Skeletal muscle cell (primary cell): ENCODE measurements at places on chromosomes 7 and 10.
A peak's percentile ranks its signal among the peaks of the same experiment; 100 is the strongest.

- no peak for DNase-seq
These were observed 85.7 kb upstream of the GPR26 start for GRCh38 chr10:123580426-123580825.

DNA sequence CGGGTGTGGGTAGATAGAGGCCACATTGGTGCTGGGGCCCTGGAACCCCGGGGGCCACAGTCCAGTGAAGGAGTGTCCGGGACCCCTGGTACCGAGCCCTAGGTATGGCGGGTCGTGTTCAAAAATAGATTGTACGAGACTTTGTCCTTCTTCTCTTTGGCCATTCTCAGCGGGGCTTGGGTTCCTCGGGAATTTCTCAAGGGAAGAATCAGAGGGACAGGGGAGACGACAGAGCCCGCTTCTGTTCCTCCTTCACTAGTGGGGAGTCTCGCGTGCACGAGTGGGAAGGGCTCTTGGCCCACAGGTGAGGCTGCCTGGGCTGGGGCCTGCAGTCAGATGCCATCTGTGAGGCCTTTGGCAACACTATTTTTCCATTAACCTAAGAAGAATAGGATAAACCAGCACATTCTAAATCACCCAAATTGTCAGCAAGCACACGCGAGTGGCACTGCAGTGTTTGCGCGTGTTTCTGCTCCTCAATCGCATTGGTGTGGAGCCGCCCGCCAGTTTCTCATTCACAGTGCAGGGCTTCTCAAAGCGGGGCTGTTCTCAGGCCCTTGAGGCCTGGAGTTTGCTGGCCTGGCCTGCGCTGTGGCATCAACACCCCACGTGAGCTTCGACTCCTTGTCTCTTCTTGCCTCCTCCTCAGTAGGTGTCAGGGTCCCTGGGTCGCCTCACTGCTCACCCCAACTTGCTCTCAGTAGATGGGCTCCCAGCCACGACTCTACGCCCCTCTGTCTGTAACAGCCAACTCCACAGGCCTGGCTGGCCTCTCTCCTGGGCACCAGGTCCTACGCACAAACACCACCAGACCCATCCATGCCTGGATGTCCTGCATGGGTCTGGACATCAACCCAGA lies 187.6 kb upstream of the SHH start:
- no peak for DNase-seq

DNA sequence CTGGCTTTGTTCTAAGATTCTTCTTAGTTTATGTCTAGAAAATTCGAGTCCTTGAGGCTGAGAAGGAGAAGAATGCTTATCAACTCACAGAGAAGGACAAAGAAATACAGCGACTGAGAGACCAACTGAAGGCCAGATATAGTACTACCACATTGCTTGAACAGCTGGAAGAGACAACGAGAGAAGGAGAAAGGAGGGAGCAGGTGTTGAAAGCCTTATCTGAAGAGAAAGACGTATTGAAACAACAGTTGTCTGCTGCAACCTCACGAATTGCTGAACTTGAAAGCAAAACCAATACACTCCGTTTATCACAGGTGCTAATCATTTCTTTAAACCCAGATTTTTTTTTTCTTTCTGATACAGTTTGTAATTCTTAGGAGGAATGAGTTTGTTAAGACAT lies 6.7 kb downstream of the CEP55 start:
- no peak for DNase-seq

- DNase-seq: no peak
These were observed 11.6 kb downstream of the NAMPT start for GRCh38 chr7:106273009-106273668.

- no peak for DNase-seq
These were observed 153.0 kb downstream of the SNX13 start for GRCh38 chr7:17787257-17787656.

DNA sequence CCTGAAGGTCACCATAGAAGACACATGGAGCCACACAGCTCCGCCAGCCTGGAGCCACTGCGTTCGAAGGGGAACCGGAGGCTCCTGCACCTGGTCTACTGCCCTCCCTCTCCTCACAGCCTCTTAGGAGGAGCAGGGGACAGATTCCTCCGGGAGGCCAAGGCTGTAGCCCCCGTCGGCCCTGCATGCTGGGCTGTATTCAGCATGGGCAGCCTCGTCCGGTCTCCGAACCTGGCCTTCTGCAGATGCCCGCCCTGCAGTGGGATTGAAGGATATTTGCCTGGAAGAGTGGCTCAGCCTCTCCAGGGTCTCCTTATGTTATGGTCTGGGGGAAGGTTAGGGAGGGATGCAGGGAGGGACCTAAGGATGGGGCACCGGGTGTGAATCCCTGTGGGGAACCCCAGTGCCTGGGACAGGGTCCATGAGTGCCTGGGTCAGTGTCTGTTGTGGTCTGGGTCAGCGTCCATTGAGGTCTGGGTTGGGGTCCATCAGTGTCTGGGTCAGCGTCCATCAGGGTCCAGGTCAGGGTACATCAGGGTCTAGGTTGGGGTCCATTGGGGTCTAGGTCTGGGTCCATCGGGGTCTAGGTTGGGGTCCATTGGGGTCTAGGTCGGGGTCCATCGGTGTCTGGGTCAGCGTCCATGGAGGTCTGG lies 13.0 kb upstream of the SCART1 start:
- DNase-seq: no peak

DNA sequence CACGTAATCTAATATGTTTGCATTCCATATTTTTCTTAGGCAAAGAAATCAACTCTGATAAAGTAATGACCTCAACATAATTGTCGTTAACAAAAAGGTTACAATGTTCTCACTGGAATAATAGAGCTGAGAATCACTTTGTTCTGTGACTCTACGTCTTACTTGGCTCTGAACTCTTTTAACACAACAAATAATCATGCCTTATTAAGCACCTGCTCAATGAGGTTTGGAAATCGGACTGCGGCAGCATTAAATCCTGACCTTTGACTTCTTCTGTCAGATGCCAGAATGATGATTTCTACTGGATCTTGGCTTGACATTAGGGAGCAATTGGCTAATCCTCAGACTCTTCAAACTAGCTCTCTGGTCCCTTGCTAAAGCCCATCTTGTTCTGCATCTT lies 233.6 kb downstream of the SEMA3D start:
- DNase-seq: no peak

GRCh38 chr10:19412531-19412930 lies 363.9 kb downstream of the MALRD1 start:
- peak; percentile 5 for DNase-seq

- no peak for DNase-seq
These were observed 3.1 kb downstream of the CSTF2T start for GRCh38 chr10:51696251-51696650.

- DNase-seq: no peak
These were observed 353.8 kb downstream of the GPR37 start for GRCh38 chr7:124411796-124412195.

GRCh38 chr7:31633894-31634494 lies 53.0 kb upstream of the PPP1R17 start:
- peak; percentile 7 for DNase-seq
